RWPE2 (cell line): ENCODE measurements at places on chromosomes 2 and 18.

DNA sequence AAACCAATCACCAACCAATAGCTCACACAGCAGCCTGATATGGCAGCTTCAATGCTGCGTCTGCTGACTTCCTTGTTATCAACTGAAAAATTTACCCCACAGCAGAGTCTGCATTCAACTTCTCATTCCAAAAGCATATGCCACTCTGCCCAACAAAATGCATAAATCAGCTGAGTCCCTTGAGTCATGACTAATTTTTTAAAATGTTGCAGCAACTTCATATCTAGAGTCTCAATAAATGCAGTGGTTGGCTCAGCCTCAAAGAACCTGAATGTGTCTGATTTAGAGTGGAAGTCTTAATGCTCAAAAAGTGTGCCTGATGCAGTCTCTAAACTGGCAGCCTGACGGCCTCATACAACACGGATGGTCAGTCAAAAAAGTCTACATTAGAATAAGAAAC, 46.5 kb downstream of the FARSB start:
- no peak for DNase-seq

- DNase-seq: no peak
These were observed 77.2 kb upstream of the FIGN start for GRCh38 chr2:163812926-163813520.

DNA sequence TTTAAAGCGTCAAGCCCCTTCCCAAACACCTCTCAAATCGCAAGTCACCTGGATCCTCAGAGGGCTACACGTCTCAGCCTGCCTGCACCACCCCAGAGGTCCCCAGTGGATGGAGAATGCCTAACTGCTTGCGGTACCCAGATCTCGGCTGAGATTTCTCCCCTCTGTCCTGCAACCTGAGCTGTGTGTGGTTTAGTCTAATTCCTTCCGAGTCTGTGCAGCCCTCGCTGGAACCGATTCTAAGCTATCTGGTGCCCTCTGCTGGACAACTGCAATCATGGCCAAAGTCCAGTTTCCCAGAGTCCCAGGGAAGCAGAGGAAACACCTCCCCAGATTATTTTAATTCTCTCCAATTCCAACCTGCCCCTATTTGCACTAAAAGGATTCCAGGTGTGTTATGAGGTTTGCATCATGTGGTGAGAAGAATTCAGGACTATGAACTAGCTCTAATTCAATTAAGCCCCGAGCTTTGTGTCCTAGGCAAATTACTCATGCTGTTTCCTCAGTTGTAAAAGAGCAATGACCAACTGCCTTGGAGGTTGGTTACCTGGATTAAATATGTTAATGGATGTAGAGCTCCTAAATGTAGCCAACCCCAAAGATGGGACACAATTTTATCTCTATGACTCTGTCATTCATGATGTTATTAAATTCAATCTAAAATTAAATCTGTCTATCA, 276.1 kb upstream of the NCKAP5 start:
- DNase-seq: no peak

GRCh38 chr2:20755132-20755800, 67.6 kb downstream of the LDAH start:
- no peak for DNase-seq

GRCh38 chr2:207974216-207974605, 51.1 kb downstream of the PLEKHM3 start:
- no peak for DNase-seq

GRCh38 chr2:197184959-197185586, 125.5 kb downstream of the ANKRD44 start:
- no peak for DNase-seq

DNA sequence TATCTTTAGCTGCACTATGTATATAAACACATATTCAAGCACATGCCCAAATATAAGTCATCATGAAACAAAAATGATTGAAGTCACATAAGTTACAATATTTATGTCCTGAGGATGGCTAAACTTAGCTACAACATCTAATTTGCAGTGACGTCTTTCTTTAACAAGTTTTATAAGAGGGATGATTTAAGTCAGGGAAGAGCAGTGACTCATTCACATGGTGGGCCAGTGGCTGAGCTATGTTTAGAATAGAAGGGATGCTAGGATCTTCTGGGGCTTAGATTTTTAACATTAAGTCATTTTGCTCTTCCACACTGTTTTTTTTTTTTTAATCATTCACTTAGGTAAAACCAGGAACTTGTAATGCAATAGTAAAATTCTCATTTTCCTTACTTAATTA, 22.3 kb downstream of the ADCYAP1 start:
- no peak for DNase-seq

DNA sequence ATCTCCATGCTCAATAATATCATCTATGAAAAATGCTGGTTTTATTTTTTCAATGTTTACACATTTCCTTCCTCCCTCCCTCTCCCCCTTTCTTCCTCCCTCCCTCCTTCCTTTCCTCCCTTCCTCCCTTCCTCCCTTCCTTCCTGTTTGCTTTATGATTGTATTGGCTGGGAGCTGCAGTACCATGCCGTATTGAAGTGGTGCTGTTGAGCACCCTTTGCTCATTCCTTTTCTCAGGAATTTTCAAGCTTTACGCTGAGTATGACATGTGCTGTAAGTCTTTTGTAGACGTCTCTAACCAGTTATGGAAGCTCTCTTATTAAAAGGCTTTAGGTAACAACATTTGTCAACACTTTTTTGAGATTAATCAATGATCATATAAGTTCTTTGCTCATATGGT, 100.4 kb downstream of the SNTG2 start:
- DNase-seq: no peak

DNA sequence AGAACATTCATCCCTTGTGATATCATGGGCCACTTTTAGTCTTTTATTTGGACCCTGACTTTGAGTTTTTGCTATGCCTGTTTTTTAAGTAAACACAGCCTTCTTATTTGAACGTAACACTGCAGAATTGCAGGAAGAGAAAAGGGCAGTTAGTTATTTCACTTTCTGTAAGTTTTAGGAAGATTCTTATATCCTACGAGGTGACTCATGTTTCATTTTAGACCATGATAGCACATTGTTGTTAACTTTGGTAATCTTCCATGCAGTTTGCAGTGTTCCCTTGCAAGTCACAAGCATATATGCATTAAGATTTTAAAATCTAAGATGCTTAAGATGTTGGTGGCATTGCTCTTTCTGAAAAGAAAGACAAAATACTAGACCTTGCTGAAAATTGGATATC, 128.6 kb upstream of the EPC2 start:
- no peak for DNase-seq
